ENCODE measurements at places on chromosomes 11 and 22. TPM values are rescaled to one million over a fixed set of nuclear protein-coding genes. Genes with fewer than 3 reads are reported as not detected.

DNA sequence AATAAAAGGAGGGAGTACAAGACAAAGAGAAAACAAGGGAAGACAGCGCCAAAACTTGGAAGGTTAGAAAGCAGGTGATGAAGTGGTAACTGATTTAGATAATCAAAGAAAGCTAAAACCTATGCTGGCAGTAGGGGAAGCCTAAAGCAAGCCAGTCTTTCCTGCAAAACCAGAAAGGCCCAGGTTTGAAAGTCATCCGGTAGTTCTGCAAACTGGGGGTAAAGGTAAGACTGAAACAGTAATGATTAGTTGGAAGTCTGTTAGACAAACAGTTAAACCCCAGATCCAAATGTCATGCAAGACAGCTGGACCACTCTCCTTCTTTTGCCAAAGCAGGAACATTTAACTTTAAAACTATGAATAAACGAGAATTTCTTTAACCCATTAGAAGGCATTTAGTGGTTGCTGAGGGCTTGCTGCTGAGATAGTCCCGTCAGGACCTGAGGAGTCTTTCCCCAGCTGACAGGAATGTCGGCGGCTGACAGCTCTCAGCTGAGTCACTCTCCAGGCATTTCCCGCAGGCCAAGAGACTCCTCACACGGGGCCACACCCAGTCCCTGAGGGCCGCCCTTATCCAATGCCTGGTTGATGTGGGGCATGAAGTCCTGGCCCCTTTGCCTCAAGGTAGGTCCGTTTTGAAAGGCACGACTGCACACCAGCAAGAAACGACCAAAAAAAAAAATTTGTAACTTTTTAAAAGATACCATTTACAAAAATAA, 36.3 kb upstream of the CFAP300 start:
- H3K4me3 ChIP-seq = no peak overlapping the region
- peak overlapping the region; percentile 60 for H3K27ac ChIP-seq
- no peaks in the 10 kb centered on the region for H3K27me3 ChIP-seq

GRCh38 chr11:33018840-33019239, 3.2 kb downstream of the DEPDC7 start:
- no peaks in the 10 kb centered on the region for H3K36me3 ChIP-seq
- no peak overlapping the region for H3K4me3 ChIP-seq
- no peaks in the 10 kb centered on the region for H3K27me3 ChIP-seq
- H3K27ac ChIP-seq = no peak overlapping the region

DNA sequence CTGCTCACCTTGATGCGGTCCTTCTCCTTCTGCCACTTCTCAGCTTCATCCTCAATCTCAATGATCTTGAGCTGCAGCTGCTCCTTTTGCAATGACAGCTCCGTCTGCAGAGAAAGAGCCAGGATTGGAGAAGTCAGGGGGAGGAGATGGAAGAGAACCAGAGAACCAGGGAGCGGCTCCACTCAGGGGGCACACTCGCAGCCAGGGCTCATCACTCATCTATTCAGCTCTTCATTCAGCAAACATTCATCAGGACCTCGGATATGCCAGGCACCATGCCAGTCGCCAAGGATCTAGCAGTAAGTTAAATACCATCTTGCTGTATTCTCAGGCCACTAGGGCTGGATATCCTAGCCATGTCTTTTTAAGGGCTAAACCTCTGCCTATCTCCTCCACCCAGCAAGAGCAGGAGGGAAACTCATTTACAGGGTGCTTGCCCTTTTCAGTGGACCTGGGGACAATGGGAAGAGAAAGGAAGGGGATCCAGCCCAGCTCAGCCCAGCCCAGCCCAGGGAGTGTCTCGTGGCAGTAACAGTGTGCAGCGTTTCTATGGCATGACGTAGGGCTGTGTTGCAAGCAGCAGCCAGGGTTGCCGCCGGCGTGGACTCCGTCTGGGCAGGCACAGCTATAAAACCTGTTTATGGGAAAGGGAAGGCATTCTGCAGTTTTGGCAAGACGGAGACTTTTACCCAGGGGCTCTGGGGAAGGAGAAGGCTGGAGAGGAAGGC, 9.4 kb downstream of the TRIM29 start:
- peak; percentile 66 for DNase-seq
- H3K27me3 ChIP-seq = peaks cover 25% of the 10 kb centered on the region
- no peaks in the 10 kb centered on the region for H3K36me3 ChIP-seq
- H3K4me1 ChIP-seq = no peaks in the 10 kb centered on the region

DNA sequence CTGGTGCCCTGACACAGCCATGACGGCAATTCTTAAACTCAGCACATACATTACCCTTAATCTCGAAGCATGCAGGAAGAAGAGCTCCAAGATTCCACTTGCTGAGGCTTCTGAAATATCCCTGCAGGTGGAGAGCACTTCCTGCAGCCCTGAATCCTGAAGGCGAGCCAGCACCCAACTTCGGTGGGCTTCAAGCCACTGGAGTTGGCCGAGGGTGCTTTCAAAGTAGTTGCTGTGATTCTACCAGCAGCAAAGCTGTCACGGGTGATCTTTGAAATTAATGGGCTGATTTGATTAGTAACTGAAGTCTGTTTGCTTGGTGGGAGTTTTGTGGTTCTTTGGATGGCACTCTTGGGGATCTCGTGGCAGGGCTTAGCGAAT, 9.0 kb upstream of the FTH1 start:
- no peaks in the 10 kb centered on the region for H3K27me3 ChIP-seq
- no peak overlapping the region for H3K27ac ChIP-seq
- H3K4me3 ChIP-seq = no peak overlapping the region
- no peak for DNase-seq

- peaks cover 4% of the 10 kb centered on the region for H3K27me3 ChIP-seq
- no peaks in the 10 kb centered on the region for H3K36me3 ChIP-seq
- no peak overlapping the region for H3K4me3 ChIP-seq
These were observed 18.1 kb upstream of the GDPD5 start for GRCh38 chr11:75543806-75544205.

- H3K36me3 ChIP-seq = no peaks in the 10 kb centered on the region
- no peak for DNase-seq
- peaks cover 5% of the 10 kb centered on the region for H3K27me3 ChIP-seq
- H3K27ac ChIP-seq = no peak overlapping the region
These were observed 5.4 kb downstream of the BEST1 start for GRCh38 chr11:61955422-61956135.

- peak; percentile 91 for DNase-seq
- H3K4me3 ChIP-seq = peak overlapping the region; percentile 35
- peaks cover 47% of the 10 kb centered on the region for H3K4me1 ChIP-seq
- peak overlapping the region; percentile 99 for H3K27ac ChIP-seq
- H3K36me3 ChIP-seq = no peaks in the 10 kb centered on the region
These were observed 4.4 kb upstream of the WEE1 start for GRCh38 chr11:9568854-9569587.

- H3K27me3 ChIP-seq = no peaks in the 10 kb centered on the region
- no peaks in the 10 kb centered on the region for H3K36me3 ChIP-seq
- no peak overlapping the region for H3K27ac ChIP-seq
These were observed 186.6 kb upstream of the CCDC90B start for GRCh38 chr11:83472806-83473205.

Gene SNX15
- 18.5 TPM for total RNA-seq

Gene MYOD1
- total RNA-seq = not detected

Gene KCNK4
- total RNA-seq = 0.52 TPM

Gene HBG2
- total RNA-seq = not detected
